RCC 7860 (cell line): ENCODE measurements at places on chromosomes 13 and 19.

DNA sequence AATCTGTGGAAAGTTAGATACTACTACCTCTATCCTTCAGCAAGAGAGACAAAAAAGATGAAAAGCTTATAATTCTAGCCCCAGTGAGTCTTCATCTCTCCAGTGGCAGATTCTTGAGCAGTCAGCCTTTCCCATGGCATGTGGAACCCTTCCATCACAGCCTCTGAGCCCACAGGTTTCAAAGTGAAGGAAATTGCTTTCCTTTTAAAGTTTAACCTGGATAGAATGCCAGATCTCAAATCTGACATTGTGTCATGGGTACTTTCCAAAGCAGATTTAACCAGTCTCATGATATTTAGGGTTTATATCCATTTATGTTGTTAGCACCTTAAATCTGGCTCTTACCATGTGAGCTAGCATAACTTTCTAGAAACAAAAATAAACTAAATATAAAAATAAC, 39.3 kb downstream of the POLR1D start:
- no peak for DNase-seq

GRCh38 chr13:110324026-110324749, 17.1 kb downstream of the COL4A2 start:
- DNase-seq = no peak

DNA sequence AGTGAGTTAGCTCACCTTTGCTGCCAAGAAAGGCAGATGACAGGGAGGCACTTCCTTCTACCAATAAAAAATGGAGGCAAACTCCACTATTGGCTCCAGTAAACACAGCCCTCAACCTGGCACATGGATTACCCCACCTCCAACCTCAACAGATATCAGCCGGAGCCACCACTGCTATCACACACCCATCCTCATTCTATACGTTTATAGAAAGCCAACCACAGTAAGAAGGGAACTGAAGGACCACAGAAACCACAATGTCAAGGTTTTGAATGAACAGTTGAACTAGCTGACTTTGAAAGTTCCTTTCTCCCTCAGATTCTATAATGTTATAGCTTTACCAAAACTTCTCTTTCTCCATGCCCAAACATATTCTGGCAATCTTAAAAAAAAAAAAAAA, 526.2 kb downstream of the UQCRFS1 start:
- no peak for DNase-seq

DNA sequence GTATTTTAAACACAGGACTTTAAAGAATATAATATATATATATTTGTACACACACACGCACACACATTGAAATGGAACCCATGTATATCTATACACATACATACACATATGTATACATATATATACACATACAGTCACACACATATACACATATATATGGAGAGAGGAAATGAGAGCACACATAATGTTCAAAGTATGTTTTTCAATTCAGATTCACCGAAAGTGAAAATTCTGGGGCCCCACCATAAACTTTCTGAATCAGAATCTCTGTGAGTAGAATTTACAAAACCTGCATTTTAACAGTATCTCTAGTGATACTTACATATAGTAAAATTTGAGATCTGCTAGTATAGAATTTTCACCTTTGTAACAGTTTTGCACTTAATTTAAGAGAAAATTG, 60.4 kb upstream of the OBI1 start:
- no peak for DNase-seq

- no peak for DNase-seq
Measured at GRCh38 chr13:94296471-94296870, 183.0 kb downstream of the DCT start.

DNA sequence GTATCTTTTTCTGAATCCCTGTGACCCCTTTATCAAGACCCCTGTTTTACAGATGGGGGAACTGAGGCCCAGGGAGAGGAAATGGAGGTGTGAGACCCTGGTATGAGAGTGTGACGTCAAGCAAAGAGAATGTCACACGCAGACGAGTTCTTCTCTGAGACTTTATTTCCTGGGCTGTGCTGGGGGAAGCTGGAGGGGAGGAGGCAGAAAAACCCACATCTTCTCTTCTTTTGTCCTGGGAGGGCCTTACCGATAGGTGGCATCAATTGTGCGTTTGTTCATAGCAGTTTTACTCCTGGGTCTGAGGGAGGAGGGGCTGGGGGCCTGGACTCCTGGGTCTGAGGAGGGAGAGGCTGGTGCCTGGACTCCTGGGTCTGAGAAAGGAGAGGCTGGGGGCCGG, 4.9 kb upstream of the KLK15 start:
- DNase-seq = no peak

GRCh38 chr13:25059166-25059565, 36.8 kb upstream of the PABPC3 start:
- DNase-seq = no peak

DNA sequence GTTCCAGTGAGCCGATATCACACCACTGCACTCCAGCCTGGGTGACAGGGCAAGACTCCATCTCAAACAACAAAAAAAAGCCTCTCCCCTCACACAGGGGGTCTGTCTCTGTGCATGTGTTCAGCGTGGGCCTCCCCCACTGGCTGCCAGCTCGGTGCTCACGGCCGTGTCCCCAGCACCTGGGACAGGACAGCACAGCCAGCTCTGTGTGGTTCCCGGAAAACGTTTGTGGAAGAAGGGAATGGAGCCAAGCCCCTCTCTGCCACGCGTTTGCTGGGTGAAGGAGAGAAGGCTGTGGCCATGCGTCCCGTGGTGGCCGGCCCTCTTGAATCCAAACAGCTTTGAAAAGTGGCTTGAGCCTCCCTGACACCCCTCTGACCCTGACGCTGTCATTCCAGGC, 32.3 kb downstream of the DPF1 start:
- no peak for DNase-seq
